SHP77 treated with DMSO at 0.1 percent for 48 hours (cell line): ENCODE measurements at places on chromosomes 4 and X.

- DNase-seq = no peak
Measured at GRCh38 chr4:125519371-125520146, 204.8 kb downstream of the FAT4 start.

- DNase-seq = no peak
Measured at GRCh38 chr4:121219227-121219626, 55.1 kb upstream of the TNIP3 start.

GRCh38 chrX:82666355-82666754 lies 841.7 kb upstream of the POU3F4 start:
- DNase-seq = no peak

DNA sequence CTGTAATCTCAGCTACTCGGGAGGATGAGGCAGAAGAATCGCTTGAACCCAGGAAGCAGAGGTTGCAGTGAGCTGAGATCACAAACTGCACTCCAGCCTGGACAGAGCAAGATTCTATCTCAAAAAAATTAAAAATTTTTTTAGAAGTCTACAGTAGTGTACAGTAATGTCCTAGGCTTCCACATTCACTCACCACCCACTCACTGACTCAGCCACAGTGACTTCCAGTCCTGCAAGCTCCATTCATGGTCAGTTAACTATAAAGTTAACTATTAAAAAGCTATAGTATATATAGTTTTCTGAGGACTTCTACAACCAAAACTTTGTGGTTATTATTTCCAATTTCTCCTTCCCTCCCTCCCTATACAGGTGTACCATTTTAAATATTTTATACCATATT lies 34.7 kb upstream of the NEUROG2 start:
- DNase-seq = no peak

GRCh38 chrX:152632445-152633097 lies 5.1 kb upstream of the GABRQ start:
- no peak for DNase-seq
